ENCODE measurements at places on chromosomes 1 and 21. TPM values are rescaled to one million over a fixed set of nuclear protein-coding genes. Genes with fewer than 3 reads are reported as not detected.

MARK1 gene
- 0.07 TPM for total RNA-seq

SLC9C2 gene
- not detected for total RNA-seq

TENT5C gene
- total RNA-seq = 0.07 TPM

SELE gene
- total RNA-seq = not detected

GBP7 gene
- not detected for total RNA-seq

S100A8 gene
- not detected for total RNA-seq

ADGRL4 gene
- not detected for total RNA-seq

OR10J1 gene
- not detected for total RNA-seq

PLPP3 gene
- total RNA-seq = 30.0 TPM

SYNC gene
- total RNA-seq = 8.7 TPM

CD5L gene
- total RNA-seq = not detected

SPTA1 gene
- not detected for total RNA-seq

TBX15 gene
- 0.10 TPM for total RNA-seq

HMGN2 gene
- total RNA-seq = 333 TPM

AVPR1B gene
- total RNA-seq = not detected

TCEA3 gene
- total RNA-seq = 0.33 TPM

C1orf56 gene
- 4.7 TPM for total RNA-seq

KPRP gene
- total RNA-seq = not detected

WNT9A gene
- 8.2 TPM for total RNA-seq

DCST2 gene
- total RNA-seq = 0.50 TPM

GCLM gene
- 105 TPM for total RNA-seq

Measured in A549 treated with RU486 at 1 μM for 4 hours (cell line).